ENCODE measurements at places on chromosomes 5 and 9. TPM values are rescaled to one million over a fixed set of nuclear protein-coding genes. Genes with fewer than 3 reads are reported as not detected.

DNA sequence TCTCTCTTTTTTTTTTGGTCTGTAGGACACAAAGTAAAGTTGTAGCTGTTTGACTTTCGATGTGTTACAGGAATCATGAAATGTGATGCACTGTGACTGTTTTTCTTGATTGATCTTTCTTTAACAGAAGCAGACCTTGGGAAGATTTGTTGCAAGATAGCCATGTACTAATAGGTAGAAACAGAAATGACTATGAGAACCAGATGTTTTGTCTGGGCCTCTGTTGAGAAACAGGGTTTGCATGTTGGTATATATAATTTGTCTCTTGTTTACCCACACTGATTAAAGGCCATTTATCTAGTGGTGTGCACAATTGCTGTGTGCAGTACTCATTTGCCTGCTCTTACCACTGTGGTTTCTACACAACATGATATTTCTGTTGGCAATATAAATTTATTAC is 125.1 kb downstream of the HACD4 start:
- H3K4me1 ChIP-seq: no peaks in the 10 kb centered on the region
- H3K27ac ChIP-seq: no peak overlapping the region
- H3K36me3 ChIP-seq: peaks cover 2% of the 10 kb centered on the region
- H3K4me3 ChIP-seq: no peak overlapping the region
- no peak for DNase-seq

GRCh38 chr9:6132650-6133049 is 83.0 kb upstream of the IL33 start:
- DNase-seq: no peak
- H3K27ac ChIP-seq: no peak overlapping the region
- H3K27me3 ChIP-seq: peaks cover 7% of the 10 kb centered on the region
- peaks cover 4% of the 10 kb centered on the region for H3K4me1 ChIP-seq
- H3K4me3 ChIP-seq: no peak overlapping the region

- H3K36me3 ChIP-seq: no peaks in the 10 kb centered on the region
- DNase-seq: no peak
- no peak overlapping the region for H3K4me3 ChIP-seq
- H3K27ac ChIP-seq: no peak overlapping the region
- H3K27me3 ChIP-seq: no peaks in the 10 kb centered on the region
These were observed 291.4 kb upstream of the SLC30A5 start for GRCh38 chr5:68802430-68802829.

DNA sequence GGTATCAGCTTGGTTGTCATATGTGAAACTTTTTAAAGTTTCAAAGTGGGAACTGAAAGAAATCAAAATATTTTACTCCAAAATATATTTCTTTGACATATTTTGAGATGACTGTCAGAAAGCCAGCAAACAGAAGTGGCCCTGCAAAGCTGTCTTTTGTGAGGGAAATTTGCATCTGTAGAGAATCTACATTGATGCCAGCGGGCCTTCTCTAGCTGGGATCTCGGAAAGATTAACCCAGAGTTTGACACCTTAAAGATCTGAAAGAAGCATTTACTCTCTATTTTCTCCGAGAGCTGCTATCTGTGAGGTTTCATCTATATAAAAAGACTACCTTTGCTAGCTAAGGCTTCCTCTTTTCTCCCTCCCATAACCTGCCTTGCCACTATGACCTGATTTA is 303.6 kb downstream of the FBXL17 start:
- no peaks in the 10 kb centered on the region for H3K27me3 ChIP-seq
- no peak for DNase-seq
- no peaks in the 10 kb centered on the region for H3K4me1 ChIP-seq
- H3K4me3 ChIP-seq: no peak overlapping the region

DNA sequence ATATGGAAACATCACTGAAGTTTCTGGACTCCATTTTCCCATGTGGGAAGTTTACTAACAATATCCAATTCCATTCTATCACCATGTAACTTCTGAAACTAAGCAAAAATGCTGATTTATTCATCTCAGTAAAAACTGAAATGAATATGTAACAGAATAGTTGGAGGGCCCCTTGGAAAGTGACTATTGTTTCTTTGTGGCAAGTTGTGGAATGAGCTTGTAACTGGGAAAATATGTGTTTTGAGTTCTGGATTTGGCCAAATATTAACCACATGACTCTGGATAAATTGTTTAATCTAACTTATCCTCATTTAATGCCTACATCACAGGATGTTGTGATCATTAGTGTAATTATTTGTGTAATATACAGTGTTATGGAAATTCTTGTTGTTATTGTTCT is 619.3 kb downstream of the TLE4 start:
- no peak overlapping the region for H3K4me3 ChIP-seq
- peaks cover 2% of the 10 kb centered on the region for H3K27me3 ChIP-seq
- H3K27ac ChIP-seq: no peak overlapping the region

The AMBP gene
- not detected for total RNA-seq

The AJM1 gene
- 5.8 TPM for total RNA-seq

The CXCL14 gene
- not detected for total RNA-seq

The INSL6 gene
- total RNA-seq: not detected

The HSDL2 gene
- total RNA-seq: 24.5 TPM

The HSD17B3 gene
- not detected for total RNA-seq

Measured in activated CD8-positive, alpha-beta T cell treated with anti-CD3 and anti-CD28 coated beads for 36 hours (primary cell).